WERI-Rb-1 (cell line): ENCODE measurements at places on chromosomes 1 and 21.
A peak's percentile ranks its signal among the peaks of the same experiment; 100 is the strongest.

DNA sequence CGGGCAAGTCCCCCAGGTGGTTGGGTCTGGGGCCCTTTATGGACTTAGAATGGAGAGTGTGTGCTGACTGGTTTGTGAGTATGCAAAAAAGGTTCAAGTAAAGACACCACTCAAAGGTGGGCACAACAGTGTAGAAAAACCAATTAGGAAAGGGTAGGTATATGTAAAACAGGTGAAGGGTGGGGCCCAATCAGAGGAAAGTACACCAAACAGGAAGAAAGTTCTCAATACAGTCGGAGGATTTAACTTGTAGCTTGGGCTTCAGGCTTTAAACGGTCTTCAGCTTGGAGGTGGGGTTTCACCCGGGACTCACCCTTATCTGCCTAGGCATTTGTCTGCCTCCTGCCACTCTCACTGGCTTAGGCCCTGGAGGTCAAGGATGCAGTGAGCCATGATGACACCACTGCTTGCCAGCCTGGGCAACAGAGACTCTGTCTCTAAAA, 6.8 kb upstream of the PUM1 start:
- peak; percentile 33 for DNase-seq

- DNase-seq = no peak
These were observed 104.9 kb upstream of the SNX7 start for GRCh38 chr1:98556521-98557158.

GRCh38 chr1:243903041-243903440, 53.0 kb upstream of the AKT3 start:
- no peak for DNase-seq

DNA sequence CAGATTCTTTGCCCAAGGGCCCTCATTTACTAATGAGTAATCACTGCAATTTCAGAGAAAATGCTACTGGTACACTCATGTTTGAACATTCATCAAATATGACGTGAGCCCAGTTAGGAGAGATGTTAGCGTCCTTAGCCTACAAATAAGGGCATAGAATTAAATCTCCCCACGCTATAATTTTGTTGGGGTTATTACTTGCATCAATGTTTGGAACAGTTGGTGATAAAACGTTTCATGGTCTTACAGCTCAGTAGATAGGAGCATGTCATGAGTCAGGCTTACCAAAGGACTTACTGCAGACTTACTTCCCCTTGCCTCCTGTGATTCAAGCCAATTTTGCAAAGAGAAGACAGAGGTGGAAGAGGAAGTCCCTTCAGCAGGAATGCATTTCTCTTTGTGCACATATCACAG, 304.0 kb downstream of the KIF26B start:
- DNase-seq = no peak

DNA sequence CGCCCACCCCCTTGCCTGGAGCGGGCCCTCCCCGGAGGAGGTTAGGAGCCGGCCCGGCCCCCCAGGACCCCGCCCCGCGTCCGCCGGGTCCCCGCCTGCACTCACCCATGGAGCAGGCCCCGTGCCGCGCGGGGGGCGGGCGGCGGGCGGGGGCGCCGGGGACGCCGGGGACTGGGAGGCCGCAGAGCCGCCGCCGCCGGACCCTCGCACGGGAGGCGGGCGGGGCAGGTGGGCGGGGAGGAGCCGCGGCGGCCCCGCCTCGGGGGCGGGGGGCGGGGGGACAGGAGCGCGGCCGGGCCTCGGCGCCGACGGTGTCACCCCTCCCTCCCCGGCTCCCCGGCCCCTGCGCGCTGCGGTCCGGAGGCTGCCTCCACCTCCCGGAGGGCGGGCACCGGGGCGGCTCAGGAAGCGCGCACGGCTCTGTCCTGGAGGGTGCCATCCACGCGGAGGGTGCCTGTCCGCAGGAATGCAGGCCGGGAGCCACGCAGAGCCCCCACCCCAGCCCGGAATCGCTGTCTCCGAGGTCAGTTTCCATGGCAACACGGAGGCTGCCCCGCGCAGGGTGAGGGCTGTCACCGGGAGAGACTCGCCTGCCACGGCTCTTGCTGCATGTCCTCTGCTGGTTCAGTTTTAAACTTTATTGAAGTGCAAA, 5.9 kb upstream of the PLEKHG5 start:
- DNase-seq = peak; percentile 52

- DNase-seq = no peak
These were observed 15.6 kb upstream of the IL10 start for GRCh38 chr1:206787891-206788290.

GRCh38 chr1:105485207-105485606, 1571.3 kb upstream of the PRMT6 start:
- no peak for DNase-seq

GRCh38 chr1:236830560-236830959, 35.5 kb downstream of the MTR start:
- DNase-seq = peak; percentile 75
